Stimulated activated CD8-positive, alpha-beta memory T cell treated with anti-CD3 and anti-CD28 coated beads, Interleukin-7, amount 100 ng/mL, for 1 hour (primary cell): ENCODE measurements at places on chromosomes 3 and 15.

DNA sequence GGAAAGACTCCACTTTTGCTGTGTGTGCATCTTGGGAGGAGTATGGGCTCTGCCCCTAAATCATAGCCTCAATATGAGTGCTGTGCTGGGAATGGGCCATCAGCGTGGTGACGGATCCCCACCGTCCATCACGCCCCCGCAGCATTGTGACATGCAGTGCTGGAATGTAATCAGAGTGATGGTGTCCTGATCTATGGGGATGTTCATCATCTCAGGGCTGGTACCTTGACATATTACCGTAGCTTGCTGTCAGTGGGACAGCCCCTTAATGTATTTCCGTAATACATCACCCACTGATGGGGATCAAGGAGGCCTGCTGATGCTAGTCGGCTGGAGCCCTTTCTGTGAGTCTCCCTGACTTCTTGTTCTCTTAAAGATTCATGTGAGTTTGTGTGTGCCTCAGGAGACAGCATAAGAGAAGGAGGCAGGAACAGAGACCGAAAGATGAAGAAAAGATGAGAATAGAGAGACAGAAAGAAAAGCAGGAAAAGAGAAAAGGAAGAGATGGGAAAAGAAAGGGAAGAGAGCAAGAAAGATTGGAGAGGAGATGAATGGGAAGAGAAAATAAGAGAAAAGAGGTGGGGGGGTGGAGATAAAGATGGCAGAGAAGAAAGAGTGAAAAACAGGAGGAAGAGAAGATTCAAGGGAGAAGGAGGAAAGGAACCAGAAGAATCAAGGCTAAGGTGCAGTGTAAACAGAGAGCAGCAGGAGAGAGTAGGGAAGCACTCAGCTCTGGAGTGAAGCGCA is 183.7 kb downstream of the RPLP1 start:
- DNase-seq, result no peak

GRCh38 chr15:92019706-92020105 is 166.2 kb downstream of the SLCO3A1 start:
- DNase-seq, result no peak

GRCh38 chr3:30539772-30540171 is 66.6 kb upstream of the TGFBR2 start:
- no peak for DNase-seq

- no peak for DNase-seq
These were observed 55.9 kb upstream of the MEF2A start for GRCh38 chr15:99509686-99510461.

DNA sequence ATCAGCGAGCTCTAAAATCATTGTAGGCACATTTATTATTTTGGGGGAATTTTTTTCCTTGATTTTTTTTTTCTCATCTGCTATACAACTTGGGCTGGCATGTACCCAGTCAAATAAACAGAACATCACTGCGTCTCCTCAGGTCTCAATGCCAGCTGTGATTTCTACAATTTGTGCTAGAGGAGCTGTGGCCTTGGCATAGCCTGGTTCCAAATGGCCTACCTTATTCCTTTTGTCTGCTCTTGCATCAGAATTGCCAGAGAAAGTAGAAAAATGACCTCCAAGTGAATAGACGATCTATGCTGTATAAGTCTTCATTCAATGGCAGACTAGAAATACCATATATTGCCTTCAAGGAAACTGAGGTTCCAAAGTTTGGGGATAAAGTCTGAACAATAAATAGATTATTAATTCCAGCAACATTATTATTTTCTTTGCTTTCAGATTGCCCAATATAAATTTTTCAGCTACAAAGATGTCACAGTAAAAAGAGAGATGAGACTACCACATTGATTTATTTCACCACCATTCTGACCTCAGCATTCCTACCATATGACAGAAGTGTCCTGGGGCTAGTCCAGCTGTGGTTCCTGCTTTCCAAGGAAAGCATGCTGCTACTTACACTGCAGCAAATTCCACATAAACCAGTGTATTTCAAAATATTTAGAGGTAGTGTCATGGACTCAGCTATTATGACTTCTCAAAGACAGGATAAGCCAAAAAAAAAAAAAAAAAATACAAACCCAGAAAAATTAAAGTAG is 493.9 kb upstream of the ZNF385D start:
- no peak for DNase-seq

DNA sequence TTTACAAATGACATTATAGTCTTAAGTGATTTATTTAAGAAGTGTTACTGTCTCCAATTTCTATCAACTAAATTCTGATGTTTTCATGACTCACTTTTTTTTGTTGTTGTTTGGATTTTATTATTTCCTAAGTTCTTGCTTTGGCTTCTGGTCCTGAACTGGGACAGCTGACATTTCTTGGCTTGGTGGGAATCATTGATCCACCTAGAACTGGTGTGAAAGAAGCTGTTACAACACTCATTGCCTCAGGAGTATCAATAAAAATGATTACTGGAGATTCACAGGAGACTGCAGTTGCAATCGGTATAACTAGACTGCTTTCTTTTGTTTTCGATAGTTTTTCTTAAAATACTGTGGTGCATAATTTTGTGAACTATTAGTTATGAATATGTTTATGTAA is 47.5 kb downstream of the ASTE1 start:
- no peak for DNase-seq

DNA sequence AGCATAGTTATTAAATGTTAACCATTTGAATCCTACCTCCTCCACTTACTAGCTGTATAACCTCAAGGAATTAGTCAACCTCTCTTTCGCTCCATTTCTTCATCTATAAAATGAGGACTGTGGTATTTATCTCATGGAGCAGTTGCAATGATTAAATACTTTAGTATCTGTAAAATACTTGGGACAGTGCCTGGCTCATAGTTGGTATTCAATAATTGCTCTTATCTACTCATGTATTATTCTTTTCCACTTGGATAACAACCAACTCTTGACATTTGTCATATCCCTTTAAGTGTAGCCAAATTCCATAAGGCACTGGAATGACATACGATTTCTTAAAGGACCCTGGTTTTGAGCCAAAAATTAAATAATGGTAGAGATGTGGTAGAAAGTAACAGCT is 72.0 kb downstream of the FSIP1 start:
- DNase-seq, result no peak

DNA sequence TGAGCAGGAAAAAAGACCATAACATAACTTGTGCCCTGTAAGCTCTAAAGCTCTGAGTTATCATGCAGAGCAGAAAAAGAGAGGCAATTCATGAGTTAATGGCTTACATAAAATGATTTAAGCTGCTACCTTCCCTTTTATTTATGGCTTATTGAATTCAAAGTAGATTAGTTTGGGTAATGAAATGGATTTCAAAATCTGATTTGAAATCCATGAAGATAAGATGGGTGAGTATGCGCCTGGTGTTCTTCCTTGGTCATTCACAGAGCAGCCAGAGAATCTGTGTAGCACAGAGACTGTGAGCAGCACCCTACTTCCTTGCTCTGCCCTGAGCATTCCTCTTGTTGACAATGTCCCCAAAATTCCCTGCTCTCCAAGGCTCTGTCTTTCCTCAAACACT is 36.2 kb upstream of the MRPL3 start:
- no peak for DNase-seq

- DNase-seq, result no peak
These were observed 32.2 kb upstream of the BCL6 start for GRCh38 chr3:187777331-187777941.

GRCh38 chr3:21790466-21790865 is 39.5 kb upstream of the ZNF385D start:
- DNase-seq, result no peak

- no peak for DNase-seq
These were observed 45.5 kb downstream of the RASGRF1 start for GRCh38 chr15:79045041-79045440.

DNA sequence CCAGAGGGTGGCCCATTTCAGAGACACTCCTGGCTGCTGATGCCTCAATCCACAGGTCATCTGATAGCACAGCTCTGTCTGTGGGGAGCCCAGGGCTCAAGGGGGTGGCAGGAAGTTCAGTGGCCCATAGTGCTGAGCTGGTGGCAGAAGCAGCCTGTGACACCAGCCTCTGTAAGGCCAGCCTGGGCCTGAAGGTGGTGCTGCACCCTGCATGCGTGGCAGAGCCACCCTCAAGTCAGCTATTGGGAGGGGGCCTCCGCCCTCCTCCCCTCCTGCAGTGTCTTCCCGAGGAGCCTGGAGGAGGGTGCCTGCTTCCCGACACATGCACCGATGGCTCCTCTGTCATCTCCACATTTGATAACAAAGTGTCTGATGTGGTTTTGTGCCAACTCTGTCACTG is 3.0 kb downstream of the PLA1A start:
- no peak for DNase-seq

- no peak for DNase-seq
These were observed 69.3 kb downstream of the SMAD6 start for GRCh38 chr15:66771351-66771650.

DNA sequence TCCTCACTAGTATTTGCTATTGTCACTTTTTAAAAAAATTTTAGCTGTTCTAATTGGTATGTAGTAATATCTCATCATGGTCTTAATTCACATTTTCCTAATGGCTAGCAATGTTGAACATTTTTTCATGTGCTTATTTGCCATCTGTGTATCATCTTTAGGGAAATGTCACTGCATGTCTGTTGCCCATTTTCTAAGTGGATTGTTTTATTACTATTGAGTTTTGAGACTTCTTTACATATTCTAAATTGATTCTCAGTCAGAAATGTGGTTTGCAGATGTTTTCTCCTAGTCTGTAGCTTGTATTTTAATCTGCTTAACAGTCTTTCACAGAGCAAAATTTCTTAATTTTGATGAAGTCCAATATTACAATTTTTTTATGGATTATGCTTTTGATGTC is 33.6 kb upstream of the SEC22A start:
- no peak for DNase-seq

DNA sequence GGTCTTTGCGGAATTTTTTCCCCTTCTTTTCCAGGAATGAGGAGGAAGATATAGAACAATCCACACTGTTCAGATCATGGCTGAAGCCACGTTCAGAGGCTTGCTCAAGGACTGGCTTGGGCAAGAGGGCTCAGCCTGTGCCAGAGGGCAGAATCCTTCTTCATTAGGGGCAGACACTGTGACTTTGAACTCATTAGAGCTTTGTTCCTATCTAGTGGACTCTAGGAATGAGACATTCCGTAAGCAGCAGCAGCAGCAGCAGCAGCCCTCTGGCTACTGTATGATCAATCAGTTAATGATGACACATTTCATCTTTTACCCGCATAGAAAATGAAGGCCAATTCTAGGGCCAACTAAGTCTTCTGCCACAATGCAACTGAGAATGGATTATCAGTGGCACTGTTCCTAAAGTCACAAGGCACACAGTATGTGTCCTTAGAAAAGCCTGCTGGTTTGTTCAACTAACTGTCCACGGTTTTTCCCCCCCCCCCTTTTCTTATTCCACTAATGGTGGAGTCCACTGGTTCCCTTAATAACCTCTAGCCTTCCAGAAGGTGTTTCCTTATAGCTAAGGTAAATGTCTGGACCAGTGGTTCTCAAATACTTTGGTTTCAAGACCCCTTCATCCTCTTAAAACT is 1.7 kb upstream of the RAB8B start:
- no peak for DNase-seq

- DNase-seq, result no peak
These were observed 112.9 kb upstream of the SLC6A11 start for GRCh38 chr3:10702961-10703740.

GRCh38 chr3:13023235-13023970 is 49.8 kb downstream of the IQSEC1 start:
- DNase-seq, result no peak

DNA sequence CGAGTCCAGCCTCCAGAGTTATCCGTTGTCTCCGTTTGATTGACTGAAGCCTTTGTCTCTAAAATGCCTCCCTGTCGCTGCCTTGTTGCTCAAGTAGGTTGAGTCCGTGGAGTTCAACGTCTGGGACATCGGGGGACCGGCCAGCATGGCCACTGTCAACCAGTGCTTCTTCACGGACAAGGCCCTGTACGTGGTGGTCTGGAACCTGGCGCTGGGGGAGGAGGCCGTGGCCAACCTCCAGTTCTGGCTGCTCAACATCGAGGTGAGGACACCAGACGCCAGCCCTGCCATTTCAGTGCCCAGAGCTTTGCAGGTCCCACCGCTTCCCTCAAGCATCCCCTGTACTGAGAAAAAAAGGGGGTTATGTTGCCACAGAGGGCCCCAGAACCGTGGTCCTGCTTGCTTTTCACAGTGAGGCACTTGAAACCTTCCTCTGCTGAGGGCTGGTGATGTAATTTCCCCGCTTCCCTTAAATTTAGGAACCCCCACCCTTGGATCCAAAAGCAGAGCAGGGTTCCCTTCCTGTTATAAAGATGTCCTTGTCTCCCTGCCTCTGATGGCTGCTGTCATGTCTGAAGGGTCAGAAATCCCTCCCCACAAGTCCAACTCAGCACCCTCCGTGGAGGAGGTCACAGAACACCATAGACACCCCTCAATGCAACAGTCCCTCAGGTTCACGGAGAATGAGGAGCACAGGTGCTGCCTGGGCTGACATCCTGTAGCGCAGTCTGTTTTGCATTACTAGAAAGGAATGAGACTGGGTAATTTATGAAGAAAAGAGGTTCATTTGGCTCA is 105.7 kb downstream of the LRRK1 start:
- no peak for DNase-seq

DNA sequence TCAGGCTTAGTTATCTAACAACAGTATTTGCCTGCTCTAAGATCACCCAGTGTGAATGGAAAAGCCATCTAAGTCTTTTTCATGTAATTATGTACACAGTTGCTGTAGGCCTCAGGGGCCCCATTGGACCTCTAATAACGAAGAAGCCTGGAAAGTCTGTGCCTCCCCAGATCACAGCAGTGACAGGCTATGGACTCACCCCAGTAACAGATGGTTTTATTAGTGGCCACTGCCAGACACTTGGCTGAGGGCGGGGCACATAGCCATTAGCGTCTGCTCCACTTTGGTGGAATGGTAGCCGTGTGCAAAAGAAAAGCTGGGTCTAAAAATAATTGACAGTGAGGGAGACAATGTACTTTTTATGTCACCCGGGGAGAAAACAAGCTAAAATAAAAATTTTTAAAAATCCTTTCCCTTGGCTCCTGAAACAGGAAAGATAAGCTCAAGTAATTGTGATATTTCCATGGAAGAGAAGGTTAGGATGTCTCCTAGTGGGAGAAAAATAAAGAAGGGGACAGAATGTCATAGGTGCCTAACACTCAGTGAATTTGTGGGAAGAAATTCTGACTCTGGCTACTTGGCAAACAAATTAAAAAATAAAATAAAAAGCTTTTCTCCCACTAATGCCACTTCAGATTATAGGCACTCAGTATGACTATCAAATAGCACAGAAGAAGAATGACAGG is 44.3 kb upstream of the ZNF385D start:
- DNase-seq, result no peak

GRCh38 chr15:72515591-72516389 is 41.7 kb downstream of the ARIH1 start:
- DNase-seq, result no peak
